ENCODE measurements at places on chromosomes 7 and 10.

- DNase-seq: no peak
Observed at GRCh38 chr7:120714945-120715344, 143.0 kb downstream of the TSPAN12 start.

GRCh38 chr10:56298941-56299340 is 62.1 kb downstream of the ZWINT start:
- DNase-seq: no peak

DNA sequence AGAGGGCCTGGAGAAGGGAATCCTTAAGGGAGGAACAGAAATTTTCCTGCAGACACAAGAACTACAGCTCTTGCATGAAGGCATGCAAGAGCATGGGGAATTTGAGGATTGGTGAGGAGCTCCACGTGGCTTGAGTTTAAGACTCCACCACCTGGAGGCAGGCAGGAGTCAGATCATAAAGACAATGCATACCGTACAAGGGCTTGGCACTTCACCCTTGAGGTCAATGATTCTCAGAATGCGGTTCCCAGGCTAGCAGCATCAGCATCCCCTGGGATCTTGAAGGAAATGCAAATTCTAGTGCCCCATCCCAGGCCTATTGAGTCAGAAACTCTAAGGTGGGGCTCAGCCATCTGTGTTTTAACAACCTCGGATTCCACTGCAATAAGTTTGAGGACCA is 143.8 kb downstream of the C7orf25 start:
- no peak for DNase-seq

- no peak for DNase-seq
Observed at GRCh38 chr7:74018246-74018895, 9.6 kb upstream of the ELN start.

DNA sequence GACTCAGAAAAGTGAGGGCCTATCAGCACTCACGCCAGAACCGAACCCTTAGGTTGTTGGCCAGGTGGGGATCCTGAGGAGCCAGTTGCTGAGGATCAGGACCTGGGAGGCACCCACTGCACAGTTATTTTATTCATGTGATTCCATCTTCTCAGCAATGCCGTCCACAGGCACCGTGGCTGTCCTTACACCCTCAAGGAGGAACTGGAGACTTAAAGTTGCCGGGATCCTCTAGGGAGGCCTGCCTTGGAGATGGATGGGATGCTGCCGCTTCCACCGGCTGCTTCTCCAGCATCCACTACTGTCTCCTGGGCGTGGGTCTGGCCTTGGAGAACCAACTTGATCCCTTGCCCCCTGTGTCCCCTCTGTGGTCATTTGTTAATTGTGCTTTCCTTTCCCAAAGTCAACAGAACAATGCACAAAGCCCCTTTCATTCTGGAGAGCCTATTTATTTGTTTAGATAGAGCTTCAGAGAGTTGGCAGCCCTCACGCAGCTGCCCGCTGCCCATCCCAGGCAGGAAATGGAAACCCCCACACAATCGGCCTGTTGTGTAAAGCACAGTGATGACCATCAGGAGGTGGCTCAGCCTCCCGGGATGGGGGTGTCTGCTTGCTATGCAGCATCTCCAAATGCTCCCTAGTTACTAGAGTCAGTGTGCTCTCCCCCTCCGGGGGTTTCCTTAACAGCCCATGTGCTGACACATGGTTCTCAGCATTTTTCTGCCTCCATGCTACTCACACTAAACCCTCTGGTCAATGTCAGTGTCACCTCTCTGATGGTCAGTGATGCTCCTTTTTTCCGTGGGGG is 52.9 kb upstream of the IGFBP3 start:
- DNase-seq: no peak

DNA sequence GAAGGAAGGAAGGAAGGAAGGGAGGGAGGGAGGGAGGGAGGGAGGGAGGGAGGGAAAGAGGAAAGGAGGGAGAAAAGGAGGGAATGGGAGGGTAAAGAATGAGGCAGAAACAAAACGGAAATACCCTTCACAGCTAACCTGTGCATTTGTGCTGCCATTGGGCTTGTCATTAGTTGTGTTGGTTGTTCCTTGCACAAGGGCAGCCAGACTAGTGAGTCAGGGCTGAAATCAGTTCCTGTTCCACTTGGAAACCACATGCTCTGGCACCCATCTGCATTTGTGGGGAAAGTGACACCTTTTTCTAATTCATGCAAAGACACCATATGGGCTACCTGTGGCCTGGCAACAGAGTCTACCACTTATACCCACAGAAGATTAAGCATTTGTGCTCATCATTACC is 1004.0 kb upstream of the C7orf33 start:
- DNase-seq: no peak

DNA sequence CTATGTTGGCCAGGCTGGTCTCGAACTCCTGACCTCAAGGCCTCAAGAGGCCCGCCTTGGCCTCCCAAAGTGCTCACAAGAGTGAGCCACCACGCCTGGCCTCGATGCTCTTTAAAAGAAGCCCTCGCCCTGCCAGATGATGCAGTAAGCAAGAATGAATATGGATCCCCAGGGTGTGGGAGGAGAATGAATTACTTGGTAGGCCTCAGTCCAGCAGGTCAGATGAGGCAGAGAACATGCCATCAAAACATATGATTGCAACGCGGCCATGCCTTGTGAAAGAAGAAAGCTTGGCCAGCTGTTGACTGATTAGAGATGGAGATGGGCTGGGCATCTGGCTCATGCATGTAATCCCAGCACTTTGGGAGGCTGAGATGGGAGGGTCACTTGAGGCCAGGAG is 68.7 kb downstream of the CAMK1D start:
- no peak for DNase-seq

DNA sequence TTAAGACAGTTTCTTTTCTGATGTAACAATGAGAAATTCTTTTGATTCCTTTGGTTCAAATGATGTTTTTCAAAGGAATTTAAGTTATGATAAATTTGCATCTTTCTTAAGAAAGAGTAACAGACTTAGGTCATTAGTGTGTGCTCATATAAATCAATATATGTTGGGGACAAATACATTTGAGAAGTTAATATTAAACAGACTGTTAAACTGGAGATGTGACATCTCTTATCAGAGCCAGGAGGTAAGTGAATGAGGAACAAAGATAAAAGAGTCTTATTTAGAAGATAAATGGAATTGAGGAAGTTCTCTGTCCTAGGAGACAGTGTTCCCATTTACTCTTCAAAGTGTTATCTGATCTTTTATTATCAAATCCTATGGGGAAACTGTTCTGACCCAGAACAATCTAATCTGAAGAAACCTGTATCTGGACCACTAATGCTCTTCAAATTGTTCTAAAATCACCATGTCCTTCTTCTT is 104.8 kb upstream of the LAMB4 start:
- no peak for DNase-seq

GRCh38 chr10:116713846-116714245 is 28.5 kb downstream of the HSPA12A start:
- DNase-seq: no peak

DNA sequence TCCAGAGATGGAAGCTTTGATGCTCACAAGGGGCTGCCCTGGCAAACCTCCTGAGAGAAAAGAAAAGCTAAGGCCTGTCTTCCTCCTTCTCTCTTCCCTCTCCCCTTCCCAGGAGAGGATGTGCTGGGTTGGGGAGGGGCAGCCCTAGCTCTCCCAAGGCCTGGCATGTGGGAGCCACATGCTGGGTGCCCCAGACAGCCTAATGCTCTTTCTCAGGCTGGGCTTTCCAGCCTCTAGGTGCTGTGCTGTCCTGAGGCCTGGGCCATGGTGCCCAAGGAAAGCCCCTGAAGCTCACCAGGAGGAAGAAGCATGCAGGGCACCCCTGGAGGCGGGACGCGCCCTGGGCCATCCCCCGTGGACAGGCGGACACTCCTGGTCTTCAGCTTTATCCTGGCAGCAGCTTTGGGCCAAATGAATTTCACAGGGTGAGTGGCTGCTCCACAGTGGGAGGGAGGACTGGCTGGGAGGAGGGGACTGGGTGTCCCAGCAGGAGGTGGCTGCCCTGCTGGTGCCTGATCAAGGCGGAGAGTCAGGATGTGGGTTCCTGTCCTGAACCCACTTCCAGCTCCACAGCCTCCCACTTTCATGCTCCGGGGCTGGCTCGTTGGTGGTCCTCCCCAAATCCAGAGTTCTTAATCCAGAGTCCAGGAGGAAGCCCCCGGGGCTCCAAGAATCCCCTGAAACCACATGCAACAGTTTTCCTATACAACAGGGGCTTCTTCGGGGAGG is 1.7 kb downstream of the CPA5 start:
- DNase-seq: no peak

DNA sequence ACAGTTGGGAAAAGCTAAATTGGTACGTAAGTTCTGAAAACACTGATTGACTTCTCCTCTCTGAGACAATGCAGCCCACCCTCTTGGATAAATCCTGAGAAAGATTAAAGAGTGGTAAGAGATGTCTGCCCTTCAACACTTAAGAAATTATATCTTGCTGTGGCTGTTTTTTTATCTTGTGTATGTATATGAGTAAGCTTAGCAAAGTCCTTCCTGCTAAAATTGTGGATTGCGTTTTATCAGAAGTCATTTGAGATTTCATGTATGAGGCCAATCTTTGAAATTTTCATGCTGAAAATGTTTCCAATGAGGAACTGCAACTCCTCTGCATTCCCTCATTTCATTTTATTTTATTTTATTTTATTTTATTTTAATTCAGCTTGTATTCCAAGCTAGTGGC is 106.2 kb upstream of the INHBA start:
- no peak for DNase-seq

DNA sequence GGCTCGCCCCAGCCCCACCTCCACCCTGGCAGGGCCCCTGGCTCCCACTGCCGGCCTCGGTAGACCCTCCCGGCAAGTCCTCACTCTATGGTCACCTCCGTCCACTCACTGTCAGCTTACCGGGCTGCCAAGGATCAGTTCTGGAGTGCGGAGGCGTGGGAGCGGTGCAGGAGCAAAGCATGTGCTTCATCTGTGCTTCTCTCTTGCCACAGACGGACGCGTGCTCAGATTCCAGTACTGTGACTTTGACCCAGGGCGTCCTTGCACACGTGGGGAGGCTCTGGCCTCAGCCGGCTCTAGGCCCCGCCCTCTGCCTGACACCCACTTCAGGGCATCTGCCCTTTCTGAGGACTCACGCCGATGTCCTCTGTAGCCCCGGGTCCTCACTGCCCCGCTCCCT is 547.5 kb upstream of the FOXK1 start:
- DNase-seq: no peak

DNA sequence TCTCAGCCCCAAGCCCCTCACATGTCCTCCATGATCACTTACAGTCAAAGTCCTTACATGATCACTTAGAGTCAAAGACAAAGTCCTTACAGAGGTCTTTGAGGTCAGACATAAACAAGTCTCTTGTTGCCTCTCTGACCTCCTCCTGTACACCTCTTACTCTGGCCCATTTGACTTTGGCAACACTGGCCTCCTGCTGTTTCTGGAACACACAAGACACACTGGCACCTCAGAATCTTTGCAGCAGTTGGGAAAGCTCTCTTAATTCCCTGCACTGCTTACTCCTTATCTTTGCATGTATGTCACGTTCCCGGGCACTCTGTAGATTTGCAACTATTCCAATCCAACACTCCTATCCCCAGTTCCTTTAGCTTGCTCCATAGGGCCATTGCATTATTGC is 102.3 kb downstream of the NSUN6 start:
- DNase-seq: no peak

GRCh38 chr10:78980354-78980753 is 88.4 kb upstream of the ZMIZ1 start:
- DNase-seq: no peak

- no peak for DNase-seq
Observed at GRCh38 chr7:55558962-55559920, 13.1 kb downstream of the VOPP1 start.

GRCh38 chr10:99555371-99555770 is 22.6 kb downstream of the NKX2-3 start:
- DNase-seq: no peak

DNA sequence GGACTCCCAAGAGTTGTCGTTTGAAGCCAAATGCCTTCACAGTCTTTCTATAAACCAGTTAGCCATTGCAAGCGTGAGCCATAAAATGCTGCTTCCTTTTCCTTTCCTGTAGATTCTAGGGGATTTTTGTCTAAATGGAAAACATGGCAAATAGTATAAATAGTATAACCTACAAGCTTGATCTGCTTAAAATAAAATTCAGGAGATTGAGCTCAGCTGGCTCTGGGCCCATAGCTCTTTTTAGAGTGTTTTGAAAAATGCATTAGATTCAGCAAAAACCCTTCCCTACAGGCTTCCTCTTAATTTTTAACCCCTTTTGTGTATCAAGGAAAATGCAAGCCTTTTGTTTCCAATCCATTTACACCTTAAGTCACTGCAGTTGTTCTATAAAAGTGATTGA is 190.1 kb upstream of the GDF10 start:
- no peak for DNase-seq

GRCh38 chr7:50362712-50363282 is 58.3 kb downstream of the IKZF1 start:
- DNase-seq: no peak

- no peak for DNase-seq
Observed at GRCh38 chr7:75621124-75621523, 117.6 kb downstream of the HIP1 start.

GRCh38 chr10:54666192-54666591 is 134.8 kb downstream of the PCDH15 start:
- DNase-seq: no peak

DNA sequence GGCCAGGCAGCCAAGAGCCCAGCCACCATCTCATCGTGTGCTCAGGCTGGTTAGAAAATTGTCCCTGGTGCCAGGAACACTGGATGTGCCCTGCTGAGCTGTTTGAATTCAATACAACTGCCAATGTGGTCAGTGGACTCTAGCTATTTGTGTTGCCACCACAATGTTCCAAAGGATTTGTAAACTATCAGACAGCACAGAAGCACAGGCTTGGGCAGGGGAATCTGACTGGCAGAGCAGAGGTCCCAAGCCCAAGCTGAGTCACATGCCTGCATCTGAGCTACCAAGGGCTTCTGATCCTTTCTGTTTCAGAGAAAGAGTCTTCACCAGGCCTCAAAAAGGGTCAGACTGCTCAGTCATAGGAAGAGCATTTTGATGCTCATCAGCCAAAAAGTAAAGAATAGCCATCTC is 232.1 kb upstream of the SEMA3C start:
- DNase-seq: no peak

GRCh38 chr10:70494536-70494935 is 16.0 kb downstream of the PALD1 start:
- no peak for DNase-seq

- no peak for DNase-seq
Observed at GRCh38 chr10:88598055-88598454, 11.5 kb downstream of the LIPJ start.

DNA sequence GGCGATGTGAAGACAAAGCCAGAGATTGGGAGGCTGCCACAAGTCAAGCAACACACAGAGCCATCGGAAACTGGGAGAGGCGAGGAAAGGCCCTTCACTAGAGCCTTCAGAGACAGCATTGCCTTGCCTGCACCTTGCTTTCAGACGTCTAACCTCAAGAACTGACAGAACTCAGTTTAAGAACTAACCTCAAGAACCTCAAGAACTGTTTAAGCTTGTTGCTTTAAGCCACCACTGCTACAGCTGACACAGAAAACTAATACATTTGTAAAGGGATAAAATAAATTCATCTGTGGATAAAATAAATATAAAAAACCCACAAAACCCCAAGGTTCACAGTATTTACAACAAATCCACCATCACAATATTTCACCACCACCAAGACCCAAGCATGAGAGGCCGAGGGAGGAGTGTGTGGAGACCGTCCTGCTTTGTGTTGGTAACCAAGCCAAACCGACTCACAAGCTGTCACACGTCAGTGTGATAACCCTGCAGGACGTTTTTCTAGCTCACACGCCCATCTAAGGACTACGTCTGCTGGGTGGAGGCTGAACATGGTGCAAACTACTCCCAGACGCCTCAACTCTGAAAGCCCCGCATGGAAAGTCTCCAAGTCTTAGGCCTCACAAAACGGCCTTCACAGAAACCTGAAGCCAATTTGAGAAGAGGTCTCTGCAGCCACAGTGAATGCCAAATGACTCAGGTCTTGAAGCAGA is 116.8 kb downstream of the ABLIM1 start:
- DNase-seq: peak; percentile 42

GRCh38 chr7:94040254-94040653 is 36.1 kb upstream of the BET1 start:
- no peak for DNase-seq
